Neural progenitor cell (in vitro differentiated cells): ENCODE measurements at places on chromosomes 13 and 19.

GRCh38 chr19:33724721-33725060, 72.0 kb upstream of the KCTD15 start:
- H3K27me3 ChIP-seq, result no peaks in the 10 kb centered on the region
- no peak overlapping the region for H3K4me3 ChIP-seq
- DNase-seq, result no peak
- no peak overlapping the region for H3K27ac ChIP-seq
- H3K36me3 ChIP-seq, result no peaks in the 10 kb centered on the region

DNA sequence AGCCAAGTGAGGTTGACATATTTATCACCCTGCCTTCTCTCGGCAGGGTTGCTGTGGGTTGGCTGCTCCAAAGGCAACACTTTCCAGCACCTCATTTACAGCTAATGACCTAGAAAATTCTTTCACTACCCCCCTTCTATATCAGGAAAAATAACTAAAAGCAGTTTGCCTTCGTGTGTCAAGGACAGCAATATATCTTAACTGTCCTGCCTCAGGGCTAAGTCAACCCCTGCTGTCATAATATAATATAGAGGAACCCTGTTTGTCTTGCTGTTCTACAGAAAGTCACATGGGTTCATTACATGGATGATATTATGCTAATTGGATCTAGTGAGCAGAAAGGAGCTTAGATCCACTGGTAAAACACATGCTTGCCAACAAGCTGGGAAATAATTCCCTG, 28.1 kb upstream of the USP12 start:
- H3K36me3 ChIP-seq, result no peaks in the 10 kb centered on the region
- H3K4me3 ChIP-seq, result no peak overlapping the region
- no peaks in the 10 kb centered on the region for H3K27me3 ChIP-seq
- H3K4me1 ChIP-seq, result no peaks in the 10 kb centered on the region

GRCh38 chr13:66693656-66694055, 536.5 kb downstream of the PCDH9 start:
- H3K27ac ChIP-seq, result no peak overlapping the region
- H3K36me3 ChIP-seq, result no peaks in the 10 kb centered on the region
- no peak for DNase-seq

GRCh38 chr13:89432997-89433396, 1761.8 kb downstream of the SLITRK5 start:
- DNase-seq, result no peak
- H3K27me3 ChIP-seq, result no peaks in the 10 kb centered on the region
- no peak overlapping the region for H3K27ac ChIP-seq
- H3K36me3 ChIP-seq, result no peaks in the 10 kb centered on the region
- H3K4me3 ChIP-seq, result no peak overlapping the region

- peaks cover 74% of the 10 kb centered on the region for H3K27me3 ChIP-seq
- H3K4me1 ChIP-seq, result peaks cover 20% of the 10 kb centered on the region
- DNase-seq, result peak; percentile 47
- peak overlapping the region; percentile 25 for H3K4me3 ChIP-seq
Observed at GRCh38 chr19:3024870-3025548, 4.1 kb downstream of the TLE2 start.

DNA sequence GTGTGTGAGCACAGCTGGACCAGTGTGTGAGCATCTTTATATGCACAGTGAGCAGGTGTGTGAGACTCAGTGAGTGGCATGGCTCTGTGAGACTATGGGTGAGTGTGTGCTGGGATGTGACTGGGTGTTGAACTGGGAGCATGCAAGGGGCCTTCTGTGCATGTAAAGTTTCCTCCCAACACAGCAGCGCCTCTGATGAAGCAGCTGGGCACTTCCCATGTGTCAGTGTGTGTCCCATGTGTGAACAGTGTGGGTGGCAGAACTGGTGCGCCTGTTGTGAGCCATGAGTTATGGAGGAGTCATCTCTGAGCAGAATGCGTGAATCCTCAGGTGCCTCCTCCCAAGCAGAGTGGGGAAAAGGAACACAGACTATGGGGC, 24.1 kb downstream of the LGALS16 start:
- H3K36me3 ChIP-seq, result no peaks in the 10 kb centered on the region
- H3K4me1 ChIP-seq, result no peaks in the 10 kb centered on the region
- no peak for DNase-seq
- no peaks in the 10 kb centered on the region for H3K27me3 ChIP-seq
- H3K27ac ChIP-seq, result no peak overlapping the region

DNA sequence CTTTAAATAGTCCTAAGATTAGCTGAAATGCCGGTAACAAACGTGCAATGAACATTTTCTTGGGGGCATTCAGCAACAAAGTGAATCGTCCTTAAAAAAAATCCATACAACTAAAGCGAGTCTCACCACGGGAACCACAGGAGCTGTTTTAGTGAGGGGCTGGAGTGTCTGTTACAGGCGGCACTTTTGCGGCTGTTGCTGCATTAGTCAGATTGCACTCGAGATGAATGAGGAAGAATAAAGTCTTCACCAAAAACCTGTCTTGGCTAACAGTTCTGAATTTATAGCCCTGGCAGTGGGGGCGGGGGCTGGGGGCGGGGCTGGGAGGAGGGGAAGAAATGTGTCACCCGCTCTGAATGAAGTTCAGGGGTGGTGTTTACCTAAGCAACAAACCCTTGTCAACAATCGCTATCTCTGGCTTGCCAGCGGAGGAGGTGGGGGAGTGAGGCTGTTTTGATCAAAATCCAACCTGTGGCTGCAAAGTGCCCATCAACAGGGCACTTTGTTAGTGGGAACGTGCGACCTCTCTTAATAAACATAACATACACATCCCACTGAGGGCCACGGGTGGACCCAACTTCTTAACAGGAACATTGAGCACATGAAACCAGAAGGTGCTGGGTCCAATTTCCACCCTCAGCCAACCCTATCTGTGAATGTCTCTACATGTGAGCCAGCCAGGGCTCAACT, 44.5 kb downstream of the RFX2 start:
- peaks cover 14% of the 10 kb centered on the region for H3K4me1 ChIP-seq
- no peaks in the 10 kb centered on the region for H3K36me3 ChIP-seq
- H3K27ac ChIP-seq, result no peak overlapping the region
- H3K4me3 ChIP-seq, result no peak overlapping the region
- peaks cover 7% of the 10 kb centered on the region for H3K27me3 ChIP-seq
- no peak for DNase-seq

DNA sequence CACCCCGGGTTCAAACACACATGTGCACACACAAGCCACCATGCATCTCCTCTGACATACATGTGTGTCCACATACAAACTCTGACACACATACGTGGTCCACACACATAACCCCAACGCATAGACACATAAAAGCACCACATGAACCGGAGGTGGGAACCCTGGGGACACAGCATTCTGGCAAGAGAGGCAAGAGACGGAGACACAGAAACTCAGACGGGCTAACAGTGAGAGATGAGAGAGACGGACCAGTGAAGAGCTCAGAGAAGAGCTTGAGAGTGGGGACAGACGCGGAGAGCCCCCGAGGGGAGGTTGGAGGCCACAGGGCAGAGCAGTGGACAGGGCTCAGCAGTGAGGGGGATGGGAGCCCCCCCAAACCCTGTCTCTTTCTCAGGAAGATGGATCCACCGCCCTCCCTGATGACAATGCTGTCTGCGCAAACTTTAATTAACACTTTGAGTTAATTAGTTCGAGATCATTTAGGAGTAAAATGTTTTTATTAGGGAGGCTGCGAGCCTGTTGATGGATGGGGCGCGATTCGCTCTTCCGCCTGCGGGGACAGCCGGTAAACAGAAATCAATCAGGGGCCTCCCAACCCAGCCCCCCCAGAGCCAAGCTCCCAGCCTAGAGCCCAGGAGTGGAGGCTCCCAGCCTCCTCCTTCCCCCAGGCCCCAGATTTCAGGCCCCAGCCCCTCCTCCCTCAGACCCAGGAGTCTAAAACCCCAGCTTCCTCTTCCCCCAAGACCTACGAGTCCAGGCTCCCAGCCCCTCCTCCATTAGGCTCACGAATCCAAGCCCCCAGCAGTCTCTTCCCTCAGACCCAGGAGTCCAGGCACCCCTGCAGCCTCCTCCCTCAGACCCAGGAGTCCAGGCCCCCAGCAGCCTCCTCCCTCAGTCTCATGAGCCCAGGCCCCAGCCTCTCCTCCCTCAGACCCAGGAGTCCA, 9.5 kb upstream of the ERFL start:
- H3K27ac ChIP-seq, result no peak overlapping the region
- H3K36me3 ChIP-seq, result no peaks in the 10 kb centered on the region
- H3K4me3 ChIP-seq, result no peak overlapping the region

DNA sequence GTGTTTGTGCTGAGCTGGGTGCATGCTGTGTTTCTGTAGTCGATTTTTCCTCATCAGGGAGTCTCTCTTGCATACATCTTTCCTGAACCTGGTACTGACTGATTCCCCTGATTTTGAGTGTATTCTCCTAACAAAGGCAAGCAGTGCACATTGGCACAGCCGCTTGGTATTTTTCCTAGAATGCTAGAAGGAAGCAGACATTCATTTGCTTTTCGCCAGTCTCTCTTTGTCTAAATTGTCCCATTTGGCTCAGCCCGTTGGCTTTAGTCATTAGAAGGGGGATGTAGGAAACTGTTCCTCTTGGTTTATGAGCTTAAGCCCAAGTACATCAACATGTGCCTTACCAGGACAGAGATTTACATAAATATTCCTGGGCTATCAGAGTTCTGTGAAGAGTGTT, 266.1 kb upstream of the TMTC4 start:
- no peaks in the 10 kb centered on the region for H3K27me3 ChIP-seq
- H3K4me3 ChIP-seq, result no peak overlapping the region
- no peak for DNase-seq
- no peaks in the 10 kb centered on the region for H3K36me3 ChIP-seq

DNA sequence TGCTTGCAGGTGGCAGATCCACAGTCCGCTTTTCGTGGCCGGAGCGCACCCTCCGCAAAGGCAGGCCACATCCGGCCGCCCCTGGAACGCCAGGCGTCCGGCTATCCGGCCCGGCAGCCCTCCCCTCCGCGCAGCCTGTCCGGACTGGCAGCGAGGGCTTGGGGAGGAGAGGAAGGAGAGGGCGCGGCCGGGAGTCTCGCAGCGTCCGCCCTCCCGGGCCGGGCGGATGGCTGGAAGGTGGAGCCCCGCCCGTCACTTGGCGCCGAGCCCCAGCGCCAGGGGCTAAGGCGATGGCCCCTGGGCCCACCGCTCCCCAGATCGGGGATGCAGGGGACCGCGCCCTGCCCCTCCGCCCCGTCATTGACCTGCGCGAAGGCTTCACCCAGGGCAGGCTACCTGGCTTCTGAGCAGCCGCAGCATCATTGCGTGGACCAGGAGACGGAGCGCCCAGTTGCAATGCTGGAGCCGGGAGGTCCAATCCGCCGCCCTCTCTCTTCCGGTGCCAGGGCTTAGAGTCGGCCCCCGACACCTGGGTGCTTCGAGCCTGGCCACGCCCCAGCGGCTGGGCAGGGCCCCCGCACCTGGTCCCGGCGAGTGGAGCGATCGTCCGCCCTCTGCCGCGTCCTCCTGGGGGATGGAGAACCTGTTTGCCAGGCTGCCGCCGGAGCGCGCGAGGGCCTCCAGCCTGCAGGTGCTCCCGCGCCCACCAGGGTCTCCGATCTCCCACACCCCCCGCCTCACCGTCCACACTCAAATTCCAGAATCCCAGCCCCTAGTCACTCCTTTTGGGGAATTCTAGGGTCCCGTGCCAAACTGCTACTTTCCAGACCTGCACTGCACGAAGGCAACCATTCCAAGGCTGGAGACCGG, at the start of gene FUT1:
FUT1 (minus strand) TSS at position 146 of the 870 bp plus-strand sequence. CDS start 1,360 bp downstream, outside the sequence.
- peak within 1 kb of the TSS; percentile 87 for H3K4me3 ChIP-seq
- no peaks in the 10 kb centered on the region for H3K4me1 ChIP-seq
- peak; percentile 89 for DNase-seq
- no peak within 1 kb of the TSS for H3K27ac ChIP-seq
- H3K27me3 ChIP-seq, result peaks cover 11% of the 10 kb centered on the region
- H3K36me3 ChIP-seq, result no peaks in the 10 kb centered on the region

DNA sequence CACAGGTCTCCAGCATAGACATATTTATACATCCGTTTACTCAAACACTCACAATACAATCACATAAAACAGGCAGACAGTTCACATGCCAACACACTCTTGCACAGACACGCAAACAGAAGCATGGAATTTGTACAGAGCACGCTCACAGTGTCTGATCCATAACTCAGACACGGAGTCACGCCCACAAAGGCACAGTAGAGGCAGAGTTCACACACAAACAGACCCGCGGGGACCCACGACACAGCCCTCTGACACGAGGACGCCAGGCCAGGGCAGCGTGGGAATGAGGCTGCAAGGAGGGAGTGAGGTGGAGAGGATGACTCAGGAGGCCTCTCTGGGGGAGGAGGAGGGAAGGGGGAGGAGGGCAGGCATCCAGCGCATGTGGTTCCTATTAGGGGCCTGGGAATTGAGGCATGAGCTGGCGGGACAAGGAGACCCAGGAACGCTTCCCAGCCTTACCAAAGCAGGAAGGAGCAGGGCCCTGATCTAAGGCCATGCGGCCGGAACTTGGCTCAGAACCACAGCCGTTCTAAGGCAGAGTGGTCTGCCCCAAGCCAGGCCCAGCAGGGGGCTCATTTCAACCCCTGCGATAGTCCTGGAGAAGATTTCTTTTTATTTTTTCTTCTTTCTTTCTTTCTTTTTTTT, 9.1 kb upstream of the OLFM2 start:
- H3K4me1 ChIP-seq, result peaks cover 2% of the 10 kb centered on the region
- DNase-seq, result peak; percentile 31
- no peaks in the 10 kb centered on the region for H3K27me3 ChIP-seq
- no peaks in the 10 kb centered on the region for H3K36me3 ChIP-seq
- no peak overlapping the region for H3K27ac ChIP-seq

DNA sequence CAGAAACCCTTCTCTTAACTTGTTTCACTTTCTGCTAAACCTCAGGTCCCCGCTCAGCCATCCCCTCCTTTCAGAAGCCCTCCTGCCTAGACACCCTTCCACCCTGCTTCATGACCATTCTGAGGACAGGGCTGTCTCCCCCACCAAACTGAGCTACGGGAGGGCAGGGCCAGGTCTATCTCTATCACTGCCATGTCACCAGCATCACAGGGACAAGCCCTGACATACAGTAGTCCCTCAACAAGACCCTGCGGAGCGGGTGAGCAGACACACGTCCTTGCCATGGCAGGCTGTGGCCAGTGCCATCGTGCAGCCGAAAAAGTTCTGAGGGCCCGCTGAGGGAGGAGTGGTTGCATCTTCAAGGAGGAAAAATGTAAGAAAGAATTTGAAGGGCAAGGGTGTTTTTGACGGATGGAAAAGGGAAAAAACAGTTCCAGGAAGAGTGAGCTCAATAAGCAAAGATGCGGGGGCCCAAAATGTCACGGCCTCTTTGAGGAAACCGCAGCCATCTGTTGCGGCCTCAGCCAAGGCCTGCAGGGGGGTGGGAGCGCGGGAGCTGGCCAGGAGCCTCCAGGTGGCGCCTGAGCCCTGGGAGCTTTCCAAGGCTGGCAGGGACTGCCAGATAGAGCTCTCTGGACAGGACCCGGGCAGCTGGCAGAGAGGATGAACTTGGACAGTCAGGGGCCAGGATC, 8.1 kb downstream of the PTGIR start:
- DNase-seq, result peak; percentile 83
- H3K4me3 ChIP-seq, result no peak overlapping the region
- no peaks in the 10 kb centered on the region for H3K36me3 ChIP-seq
- no peaks in the 10 kb centered on the region for H3K27me3 ChIP-seq
- H3K27ac ChIP-seq, result no peak overlapping the region
